ENCODE measurements at places on chromosomes 6 and 20.

DNA sequence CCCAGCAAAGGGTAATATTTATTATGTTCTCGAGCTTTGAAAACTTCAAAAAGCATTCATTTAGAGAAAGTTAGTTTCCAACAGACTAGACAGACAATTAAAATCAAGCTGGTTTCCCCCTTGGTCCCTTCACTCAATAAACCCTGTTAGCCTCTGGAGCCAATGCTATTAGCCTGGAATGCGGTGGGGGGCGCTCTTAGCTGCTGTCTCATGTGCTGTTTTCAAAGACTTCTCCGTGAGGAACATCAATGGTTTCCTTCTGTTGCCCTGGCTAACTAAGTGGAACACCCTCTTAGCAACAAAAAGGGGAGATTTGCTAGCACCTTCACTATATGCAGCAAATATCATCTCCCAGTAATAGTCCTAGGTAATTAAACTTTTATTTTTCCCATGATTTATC lies 86.4 kb downstream of the LY86 start:
- DNase-seq: no peak

- no peak for DNase-seq
Measured at GRCh38 chr6:166448432-166448831, 65.7 kb upstream of the MPC1 start.

GRCh38 chr6:166589786-166590574 lies 3.5 kb upstream of the RAMACL start:
- no peak for DNase-seq

- peak; percentile 31 for DNase-seq
Measured at GRCh38 chr20:63957004-63957689, 931 bp upstream of the UCKL1 start.

DNA sequence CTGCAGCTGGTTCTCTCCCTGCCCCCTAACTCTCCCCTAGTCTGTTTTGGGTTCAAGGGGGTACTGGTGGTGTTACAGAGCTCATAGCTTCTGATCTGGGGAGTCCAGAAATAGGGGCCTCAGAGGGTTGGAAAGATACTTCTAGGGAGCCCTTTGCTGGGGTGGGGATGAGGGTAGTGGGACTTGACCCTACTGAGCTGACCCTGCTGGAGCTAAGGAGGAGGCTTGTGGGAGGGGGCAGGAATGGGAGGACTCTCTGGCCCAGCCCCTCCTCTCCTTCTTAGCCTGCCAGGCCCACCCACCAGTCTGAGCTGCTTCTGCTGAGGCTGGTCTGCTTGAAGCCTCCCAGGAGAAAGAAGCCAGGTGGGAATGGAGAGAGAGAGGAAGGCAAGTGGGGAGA lies at the start of gene EGFL8:
Gene EGFL8, plus strand, starts transcription at position 301 of the 400 bp plus-strand sequence. CDS start 1,571 bp downstream, outside the sequence.
- no peak for DNase-seq

- DNase-seq: no peak
Measured at GRCh38 chr6:167973148-167973885, 24.2 kb upstream of the KIF25 start.

DNA sequence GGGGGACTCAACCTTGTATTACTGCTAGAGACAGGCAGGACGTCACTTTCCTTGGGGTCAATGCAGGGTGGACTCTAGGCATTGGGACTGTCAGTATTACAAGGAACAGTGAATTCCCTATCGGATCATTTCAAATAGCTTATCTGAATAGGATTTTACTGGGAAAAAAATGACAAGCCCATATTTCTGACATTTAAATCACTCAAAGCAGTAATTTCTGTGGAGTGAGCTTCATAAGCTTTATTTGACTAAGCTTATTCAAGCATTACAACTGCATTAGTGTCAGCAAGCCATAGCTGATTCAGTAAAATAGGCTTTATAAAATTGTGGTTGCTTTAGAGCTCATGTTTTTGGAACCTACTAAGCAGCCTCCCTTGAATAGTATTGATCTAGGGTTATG lies 44.3 kb downstream of the TRDN start:
- no peak for DNase-seq

DNA sequence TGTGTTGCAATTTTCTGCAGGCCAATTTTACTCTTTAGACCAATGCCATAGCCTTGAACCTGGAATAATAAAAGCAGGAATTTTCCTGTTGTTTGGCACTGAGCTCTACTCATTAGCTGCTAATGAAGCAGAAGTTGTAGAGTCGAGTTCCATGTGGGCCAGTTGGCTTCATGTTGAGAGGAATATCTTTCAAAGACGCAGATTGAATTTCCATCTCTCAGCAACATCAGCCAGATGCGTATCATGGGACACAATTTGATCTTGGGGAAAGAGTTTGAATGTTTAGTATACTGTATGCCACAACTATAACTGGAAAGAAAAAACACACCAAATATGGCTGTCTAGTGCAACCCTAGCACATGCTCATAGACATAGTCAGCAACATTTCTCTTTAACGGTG lies 259.6 kb downstream of the BCKDHB start:
- no peak for DNase-seq

DNA sequence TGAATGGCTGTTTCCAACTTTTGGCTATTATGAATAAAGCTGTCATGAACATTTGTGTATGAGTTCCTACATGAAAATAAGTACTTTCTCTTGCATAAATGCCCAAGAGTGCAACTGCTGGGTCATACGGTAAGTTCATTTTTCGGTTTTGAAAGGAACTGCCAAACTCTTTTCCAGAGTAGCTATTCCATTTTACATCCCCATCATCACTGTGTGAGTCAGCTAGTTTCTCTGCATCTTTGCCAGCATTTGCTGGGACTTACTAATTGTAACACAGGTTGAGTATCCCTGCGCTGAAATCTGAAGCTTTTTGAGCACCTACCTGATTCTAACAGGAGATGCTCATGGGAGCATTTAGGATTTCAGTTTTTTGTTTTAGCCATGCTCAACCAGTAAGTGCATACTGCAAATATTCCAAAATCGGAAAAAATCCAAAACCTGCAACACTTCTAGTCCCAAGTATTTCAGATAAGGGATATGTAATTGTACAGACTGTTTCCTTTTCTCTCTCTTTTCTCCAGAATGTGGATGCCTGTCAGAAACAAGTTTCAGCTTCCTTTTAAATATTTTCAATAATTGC lies 118.4 kb downstream of the DTNBP1 start:
- DNase-seq: no peak

- DNase-seq: no peak
Measured at GRCh38 chr20:50892394-50892793, 38.8 kb downstream of the ADNP start.

GRCh38 chr20:37323985-37324384 lies 22.0 kb upstream of the SRC start:
- no peak for DNase-seq

DNA sequence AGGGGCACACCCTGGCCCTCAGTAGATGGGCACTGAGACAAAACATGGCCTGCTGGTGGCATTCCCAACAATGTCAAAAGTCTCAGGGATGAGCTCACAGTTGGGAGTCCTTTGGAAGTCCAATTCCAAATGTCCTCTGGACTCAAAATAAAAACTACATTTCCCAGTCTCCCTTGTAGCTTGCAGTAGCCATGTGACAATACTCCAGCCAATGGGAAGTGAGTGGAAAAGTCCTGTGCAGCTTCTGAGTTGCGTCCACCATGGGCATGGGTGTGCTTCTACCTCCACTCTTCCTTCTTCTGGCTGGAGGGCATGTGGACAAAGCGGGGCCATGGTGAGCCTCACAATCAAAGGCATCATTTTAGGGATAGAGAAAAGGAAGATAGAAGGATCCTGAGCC lies 5.8 kb upstream of the ADAM33 start:
- DNase-seq: no peak

- DNase-seq: no peak
Measured at GRCh38 chr20:22407237-22408193, 176.9 kb downstream of the FOXA2 start.

DNA sequence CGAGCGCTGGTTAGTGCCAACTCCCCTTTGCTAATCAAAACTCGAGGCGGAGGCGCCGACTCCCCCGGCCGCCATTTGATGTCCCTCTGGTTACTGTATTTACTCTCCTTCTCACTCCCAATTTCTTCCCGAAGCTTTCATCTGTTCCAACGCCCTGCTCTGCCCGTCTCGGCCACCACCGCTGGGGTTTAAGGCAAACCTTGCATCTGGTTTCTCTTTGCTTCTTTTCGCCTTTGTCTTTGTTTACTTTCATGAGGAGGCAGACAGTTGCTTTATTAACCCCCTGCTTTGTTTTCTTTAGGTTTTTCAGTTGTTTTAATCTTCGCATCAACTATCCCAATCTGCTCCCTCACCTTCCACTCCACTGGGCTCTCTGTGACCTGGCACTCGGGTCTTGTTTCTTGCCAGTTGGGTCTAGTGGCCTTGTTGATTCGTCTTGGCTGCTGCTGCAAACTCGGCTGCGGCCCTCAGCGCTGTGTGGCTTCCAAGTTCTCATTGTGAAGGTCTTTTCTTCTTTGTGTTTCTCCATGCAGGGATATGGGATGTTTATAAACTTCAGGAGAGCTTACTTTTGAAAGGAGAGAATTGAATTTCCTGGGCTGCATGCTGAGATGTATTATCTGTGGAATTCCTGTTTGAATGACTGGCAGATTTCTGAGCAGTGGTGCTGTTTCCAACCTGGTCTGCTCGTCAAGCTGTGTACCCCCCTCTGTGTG lies 155.1 kb downstream of the CDC5L start:
- no peak for DNase-seq

DNA sequence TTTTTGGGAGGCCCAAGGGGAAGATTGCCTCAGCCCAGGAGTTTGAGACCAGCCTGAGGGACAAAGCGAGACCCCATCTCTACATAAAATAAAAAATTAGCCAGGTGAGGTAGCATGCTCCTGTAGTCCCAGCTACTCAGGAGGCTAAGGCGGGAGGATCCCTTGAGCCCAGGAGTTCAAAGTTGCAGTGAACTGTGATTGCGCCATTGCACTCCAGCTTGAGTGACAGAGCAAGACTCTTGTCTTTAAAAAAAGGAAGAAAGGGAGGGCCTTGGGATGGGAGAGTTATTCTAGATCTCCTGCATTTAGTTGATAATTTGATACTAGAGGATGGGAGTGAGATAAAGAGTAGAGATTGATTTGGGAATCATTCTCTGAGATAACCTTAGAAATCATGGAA lies 68.1 kb downstream of the ITCH start:
- no peak for DNase-seq

DNA sequence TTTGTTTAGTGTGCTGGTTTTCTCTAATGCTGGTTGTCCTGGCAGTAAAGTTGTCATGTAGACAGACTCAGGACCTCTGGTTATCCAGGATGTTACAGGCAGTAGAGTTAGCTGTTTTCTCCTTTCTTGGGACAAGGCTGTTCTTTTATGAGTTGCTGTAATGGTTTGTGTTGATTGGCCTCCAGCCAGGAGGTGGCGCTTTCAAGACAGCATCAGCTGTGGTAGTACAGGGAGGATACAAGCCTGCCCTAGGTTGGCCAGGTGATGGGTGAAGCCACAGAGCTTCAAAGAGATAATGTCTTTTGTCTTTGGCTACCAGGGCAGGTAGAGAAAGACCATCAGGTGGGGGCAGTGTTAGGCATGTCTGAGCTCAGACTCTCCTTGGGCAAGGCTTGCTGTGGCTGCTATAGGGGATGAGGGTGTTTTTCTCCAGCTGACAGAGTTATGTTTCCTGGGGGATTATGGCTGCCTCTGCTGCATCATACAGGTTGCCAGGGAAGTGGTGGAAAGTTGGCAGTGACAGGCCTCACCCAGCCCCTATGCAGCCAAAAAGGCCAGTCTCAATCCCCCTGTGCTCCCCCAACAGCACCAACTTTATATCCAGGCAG lies 127.2 kb upstream of the TAB2 start:
- DNase-seq: no peak

- no peak for DNase-seq
Measured at GRCh38 chr6:16487996-16488674, 249.7 kb downstream of the GMPR start.

DNA sequence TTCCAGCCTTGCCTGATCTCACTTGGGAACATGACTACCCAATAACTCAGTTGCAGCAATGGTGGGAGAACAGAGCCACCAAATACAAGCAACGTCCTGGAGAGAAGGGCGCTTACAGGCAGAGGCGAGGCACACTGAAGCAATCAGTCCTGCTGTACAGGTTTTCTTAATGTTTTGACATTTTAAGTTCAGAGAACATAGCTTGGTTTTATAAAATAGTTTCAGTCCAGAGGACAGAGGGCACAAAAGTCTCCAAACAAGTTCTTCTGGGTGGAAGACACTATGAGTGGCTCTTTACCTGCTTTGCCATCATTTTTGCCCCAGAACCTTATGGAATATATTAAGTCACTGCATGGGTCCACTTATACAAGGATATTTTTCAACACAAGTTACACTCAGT lies 103.4 kb upstream of the KCNG1 start:
- DNase-seq: no peak

DNA sequence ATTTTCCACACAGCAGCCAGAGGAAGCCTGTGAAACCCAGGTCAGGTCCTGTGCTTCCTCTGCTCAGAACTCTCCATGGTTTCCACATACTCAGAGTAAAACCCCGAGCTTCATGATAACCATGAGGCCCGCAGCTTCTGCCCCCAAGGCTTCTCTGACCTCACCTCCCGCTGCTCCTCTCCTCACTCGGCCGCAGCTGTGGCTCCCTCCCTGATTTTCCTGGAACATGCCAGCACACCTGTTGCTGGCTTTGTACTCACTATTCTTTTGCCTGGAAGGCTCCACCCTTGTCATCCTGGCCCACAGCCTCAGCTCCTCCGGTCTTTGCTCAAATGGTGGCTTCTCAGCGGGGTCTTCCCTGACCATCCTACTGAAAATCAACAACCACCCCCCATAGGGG lies 341.7 kb downstream of the PREX1 start:
- no peak for DNase-seq

- no peak for DNase-seq
Measured at GRCh38 chr6:63389191-63389844, 69.5 kb upstream of the LGSN start.

GRCh38 chr6:72825315-72825911 lies 203.5 kb downstream of the KCNQ5 start:
- DNase-seq: no peak

GRCh38 chr6:114323784-114324183 lies 19.0 kb downstream of the HS3ST5 start:
- DNase-seq: no peak

GRCh38 chr20:35511814-35512420 lies 17.5 kb downstream of the C20orf173 start:
- no peak for DNase-seq

DNA sequence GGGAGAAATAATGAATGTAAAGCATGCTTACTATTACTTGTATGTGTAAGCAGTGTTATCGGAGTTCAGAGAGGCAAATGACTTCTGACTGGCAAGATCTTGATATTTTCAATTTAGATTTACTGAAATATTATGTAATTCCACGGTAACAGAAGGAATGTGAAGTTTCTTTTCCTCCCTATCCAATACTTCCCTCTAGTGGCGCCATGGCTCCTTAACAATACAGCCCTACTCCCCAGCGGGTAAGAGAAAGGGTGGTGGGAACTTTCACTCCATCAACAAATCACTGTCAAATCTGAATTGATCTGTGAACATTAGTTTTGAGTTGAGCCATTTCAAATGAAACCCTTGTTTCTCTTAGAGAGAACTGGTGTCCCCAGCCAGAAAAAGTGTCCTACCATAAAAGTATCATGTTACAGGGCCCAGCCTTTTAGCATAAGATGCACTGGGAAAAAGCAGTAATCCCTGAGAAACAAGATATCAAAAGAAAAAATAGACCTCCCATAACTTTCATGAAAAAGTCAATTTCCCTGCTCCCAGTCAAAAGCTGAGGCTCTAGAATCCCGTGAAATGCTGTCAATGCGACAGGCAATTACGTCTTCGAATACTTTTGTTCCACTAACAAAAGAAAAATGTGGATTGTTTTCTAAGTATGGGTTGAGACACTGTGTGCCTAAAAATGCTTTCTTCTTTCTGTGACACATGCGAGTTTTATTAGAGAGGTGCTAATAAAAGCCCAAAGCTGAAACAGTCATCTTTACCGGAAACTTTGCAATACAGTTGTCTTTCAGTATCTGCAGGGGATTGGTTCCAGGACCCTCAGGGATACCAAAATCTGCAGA lies 12.9 kb downstream of the COX7A2 start:
- DNase-seq: no peak

All from stimulated activated CD8-positive, alpha-beta memory T cell treated with anti-CD3 and anti-CD28 coated beads, Interleukin-15, amount 100 ng/mL, for 24 hours (primary cell).